B cell (primary cell): ENCODE measurements at places on chromosomes 7 and 10.

DNA sequence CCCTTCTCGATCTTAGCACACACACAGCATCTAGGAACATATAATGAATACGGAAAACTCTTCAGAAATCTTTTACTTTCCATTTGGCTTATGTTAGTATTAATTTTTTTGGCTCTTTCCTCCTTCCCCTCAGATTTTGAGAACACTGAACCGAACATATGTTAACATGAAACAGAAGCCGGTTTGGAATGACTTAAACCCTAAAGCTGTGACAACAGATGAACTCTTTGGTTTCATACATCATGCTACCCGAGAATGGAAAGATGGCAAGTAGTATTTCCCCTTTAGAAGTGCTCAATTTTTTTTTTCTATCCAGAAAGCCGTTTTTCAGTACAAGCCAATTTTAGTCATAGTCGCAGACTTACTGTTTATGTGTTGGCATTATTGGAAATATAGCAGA, 164.7 kb downstream of the DNAH11 start:
- DNase-seq, result no peak

GRCh38 chr7:150994838-150995510, 4.2 kb downstream of the NOS3 start:
- DNase-seq, result peak; percentile 12

DNA sequence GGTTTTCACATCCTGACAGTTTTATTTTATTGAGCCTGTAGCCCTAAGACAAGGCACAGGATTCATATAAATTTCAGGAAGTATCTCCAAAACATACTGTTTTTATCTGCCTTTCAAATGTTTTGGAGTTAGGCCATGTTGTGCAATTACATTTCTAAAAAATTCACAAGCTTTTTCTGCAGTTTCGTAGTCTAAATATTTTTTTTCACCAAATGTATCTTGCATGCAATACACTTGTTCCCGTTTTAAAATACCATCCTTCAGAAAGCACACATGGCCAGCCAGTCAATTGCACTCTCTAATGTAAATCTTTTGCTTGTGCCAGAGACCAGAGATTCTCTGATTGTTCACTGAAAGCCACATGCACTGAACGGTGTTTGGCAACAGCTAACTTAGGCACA, 161.5 kb upstream of the PRKCQ start:
- no peak for DNase-seq

- no peak for DNase-seq
These were observed 154.2 kb downstream of the SEMA3A start for GRCh38 chr7:84040355-84040754.

DNA sequence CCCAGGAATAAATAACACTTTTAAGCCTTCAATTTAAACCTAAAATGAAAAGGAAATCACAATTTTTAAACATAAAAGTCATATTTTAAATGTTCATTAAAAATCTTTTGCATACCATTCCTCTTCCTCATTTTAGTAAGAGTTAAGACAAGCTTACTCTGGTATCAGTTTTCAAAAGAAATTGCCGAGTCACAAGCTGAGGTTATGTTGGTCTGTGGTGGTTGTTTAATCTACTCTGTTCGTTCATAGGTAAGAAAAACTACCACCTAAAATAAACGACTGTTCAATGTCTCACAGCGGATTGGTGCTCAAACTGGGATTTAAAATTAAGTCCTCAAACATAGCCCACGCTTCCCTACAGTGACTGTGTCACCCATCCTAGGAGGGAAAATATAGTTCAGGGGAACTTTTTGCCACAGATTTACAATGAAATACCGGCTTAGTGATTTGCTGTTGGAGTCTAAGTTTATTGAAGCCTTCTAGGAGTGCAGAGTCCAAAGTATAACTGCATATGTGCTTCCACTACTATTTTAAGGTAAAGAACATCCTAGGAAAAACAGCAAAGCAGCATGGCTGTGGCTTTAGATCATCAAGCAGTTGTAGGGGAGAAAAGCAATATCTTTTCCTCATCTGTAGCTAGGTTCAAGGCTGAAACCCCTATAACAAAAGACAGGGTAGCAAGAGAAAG, 61.1 kb downstream of the GNAT3 start:
- no peak for DNase-seq

GRCh38 chr10:9158675-9159074, 1104.2 kb downstream of the GATA3 start:
- no peak for DNase-seq

DNA sequence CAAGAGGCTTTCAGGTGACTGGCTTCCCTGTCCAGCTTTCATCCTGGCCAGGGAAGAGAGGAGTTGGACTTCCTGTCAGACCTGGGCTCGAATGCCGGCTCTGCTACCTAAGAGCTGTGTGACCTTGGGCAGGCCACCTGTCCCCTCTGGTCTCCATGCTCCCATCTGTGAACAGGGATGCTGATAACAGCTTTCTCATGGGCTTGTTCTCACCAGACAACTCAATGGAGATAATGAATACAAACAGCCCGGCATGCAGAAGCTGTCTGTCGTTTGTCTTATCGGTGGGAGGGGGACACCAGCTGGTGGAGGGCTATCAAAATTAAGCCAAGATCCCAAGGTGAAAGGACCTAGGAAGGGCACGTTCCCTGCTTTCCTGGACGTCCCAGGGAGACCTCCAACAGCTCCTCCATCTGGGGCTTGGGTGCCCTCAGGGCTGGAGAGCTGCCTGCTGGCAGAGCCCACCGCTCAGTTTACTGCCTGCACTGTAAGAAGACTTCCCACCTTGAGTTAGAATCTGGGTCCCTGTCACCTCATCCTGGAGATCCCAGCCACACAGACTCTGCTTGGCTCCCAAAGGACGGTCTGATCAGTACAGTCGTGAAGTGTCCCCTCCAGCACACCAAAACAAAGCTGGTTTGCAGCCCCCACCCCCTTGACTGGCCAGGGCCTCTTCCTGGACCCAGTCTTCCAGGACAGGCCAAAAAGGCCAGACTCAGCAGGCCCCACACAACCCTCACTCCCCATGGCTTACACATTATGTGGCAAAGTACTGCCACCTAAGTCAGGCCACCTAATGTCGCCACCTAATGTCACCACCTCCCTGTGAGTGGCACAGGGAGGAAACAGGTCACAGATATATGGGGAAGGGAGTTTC, 40.9 kb downstream of the PPIF start:
- DNase-seq, result no peak

DNA sequence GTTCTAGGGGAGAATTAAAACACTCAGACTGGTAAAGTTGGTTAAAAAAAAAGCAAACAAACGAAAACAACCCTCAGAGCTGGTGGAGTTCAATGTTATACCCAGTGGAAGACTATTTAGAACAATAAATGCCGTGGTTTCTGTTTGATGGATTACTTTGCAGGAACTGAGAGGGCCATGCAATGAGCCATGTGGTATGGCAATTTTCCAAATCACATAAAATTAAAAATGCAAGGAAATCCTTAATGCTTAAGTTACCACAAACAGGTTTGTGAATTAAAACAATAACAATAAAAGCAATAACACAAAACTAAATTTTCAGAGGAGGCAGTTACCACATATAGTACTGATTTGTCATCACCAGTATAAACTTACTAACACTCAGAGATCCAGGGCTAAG, 96.9 kb downstream of the RTKN2 start:
- no peak for DNase-seq

DNA sequence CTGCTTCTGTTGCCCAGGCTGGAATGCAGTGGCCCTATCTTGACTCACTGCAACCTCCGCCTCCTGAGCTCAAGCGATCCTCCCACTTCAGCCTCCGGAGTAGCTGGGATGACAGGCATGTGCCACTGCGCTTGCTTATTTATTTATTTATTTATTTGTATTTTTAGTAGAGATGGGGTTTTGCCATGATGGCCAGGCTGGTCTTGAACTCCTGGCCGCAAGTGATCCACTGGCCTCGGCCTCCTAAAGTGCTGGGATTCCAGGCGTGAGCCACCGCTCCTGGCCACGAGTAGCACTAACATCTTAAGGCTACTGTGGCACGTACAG, 70.9 kb downstream of the CARD11 start:
- DNase-seq, result no peak

DNA sequence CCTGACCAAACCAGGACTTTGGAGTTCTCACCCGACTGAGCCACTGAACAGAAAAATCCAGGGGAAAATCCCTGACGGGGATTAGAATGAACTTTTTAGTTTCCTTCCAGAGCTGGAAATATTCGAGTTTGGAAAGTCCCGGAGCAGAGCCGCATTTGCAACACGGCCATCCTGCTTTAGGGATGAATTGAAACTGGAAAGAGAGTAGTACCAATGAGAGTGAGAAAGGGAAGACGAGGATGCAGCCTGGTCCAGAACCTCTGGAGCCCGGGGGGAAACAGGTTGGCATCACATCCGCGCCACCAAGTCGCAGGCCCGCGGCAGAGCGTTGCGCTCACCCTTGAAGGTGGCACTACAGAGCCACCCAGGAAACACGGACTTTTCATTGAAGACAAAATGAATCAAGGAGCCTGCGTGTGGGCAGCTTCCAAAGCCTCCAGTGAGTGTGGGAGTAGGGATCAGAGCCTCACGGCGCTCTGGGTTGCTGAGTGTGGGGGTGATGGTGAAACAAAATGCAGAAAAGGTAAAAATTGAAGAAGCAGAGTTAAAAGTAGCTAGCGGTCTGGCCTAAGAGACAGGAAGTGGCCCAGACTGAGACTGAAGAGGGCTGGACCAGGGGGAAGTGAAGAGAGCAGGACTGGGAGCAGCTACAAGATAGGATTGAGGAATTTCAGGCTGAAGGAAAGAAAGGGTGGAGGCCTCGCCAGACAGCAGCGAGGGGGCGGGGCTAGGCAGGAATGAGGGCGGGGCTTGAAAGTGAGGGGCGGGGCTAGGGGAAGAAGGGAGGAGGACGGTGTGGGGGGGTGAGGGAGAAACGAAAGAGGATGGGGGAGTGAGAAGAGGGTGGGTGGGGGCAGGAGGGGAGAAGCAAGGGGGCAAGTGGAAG, 1.8 kb downstream of the SMURF1 start:
- peak; percentile 61 for DNase-seq

GRCh38 chr10:125562737-125563136, 120.2 kb downstream of the TEX36 start:
- DNase-seq, result no peak

- DNase-seq, result peak; percentile 36
These were observed 87.0 kb downstream of the TBXAS1 start for GRCh38 chr7:139915864-139916716.

DNA sequence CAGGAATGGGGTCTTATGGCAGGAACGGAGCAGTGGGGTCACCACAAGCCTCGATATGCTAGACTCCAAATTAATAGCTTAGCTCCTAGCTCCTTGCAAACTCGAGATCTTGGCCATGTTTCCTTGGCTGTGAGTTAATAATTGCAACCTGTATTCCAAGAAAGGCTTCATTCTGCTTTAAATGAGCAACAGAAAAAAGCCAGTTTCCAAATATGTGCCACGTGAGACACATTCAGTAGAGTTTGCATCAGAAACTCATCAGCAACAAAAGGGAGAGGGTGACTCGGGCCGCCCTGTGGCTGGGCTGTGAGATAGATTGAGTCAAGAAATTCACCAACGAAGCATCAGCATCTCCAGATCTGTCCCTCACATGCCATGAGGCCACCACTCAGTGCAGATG, 112.0 kb downstream of the NPTX2 start:
- DNase-seq, result no peak

GRCh38 chr7:71286336-71286735, 154.4 kb downstream of the GALNT17 start:
- DNase-seq, result no peak

DNA sequence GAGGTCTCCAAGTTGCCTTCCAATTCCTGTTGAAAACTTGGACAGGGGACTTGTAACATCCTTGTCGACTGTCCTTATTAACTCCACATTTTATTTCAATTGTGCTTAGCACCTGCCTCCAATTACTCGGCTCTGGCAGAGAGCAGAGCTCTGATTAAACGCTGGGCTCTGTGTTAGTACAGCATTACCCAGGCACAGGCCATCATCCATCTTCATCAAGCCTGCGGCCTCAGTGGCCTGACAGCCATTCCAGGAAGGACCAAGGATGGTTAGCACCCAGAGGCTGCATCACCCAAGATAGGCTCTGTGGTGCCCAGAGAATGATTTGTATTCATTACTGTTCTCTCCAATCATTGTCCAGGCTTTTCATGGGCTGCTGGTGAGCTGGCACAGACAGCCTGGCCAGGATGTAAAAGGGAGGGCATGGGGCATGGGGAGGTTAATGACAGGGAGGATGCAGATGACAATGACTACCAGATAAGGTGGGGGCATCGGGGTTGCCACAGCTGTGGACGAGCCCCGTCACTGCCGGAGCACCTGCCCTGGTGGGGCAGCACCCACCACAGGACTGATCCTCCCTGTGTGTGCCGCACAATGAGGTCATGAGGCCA, 123.3 kb downstream of the PTPN20 start:
- no peak for DNase-seq

GRCh38 chr7:129896568-129897382, 56.0 kb downstream of the UBE2H start:
- DNase-seq, result no peak

- no peak for DNase-seq
These were observed 19.7 kb downstream of the MBL2 start for GRCh38 chr10:52752801-52753445.

DNA sequence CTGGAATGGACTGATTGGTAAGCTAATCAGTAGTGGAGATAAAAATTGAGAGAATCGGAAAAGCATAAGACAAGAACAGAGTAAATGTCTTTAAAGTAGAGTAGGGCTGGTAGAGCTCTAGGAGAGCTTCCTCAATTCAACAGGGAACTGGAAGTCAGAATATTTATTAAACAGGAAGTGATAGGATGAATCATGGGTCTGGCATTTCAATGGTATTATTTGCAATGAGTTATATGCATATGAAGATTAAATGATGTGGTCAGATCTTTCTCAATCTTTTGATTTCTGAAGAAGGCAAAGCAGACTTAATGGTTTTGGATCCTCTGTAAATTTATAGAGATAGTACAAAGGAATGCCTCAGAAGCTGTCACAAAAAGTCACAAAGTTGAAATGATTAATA, 349.0 kb downstream of the HPSE2 start:
- no peak for DNase-seq

- no peak for DNase-seq
These were observed 28.1 kb upstream of the ELN start for GRCh38 chr7:73999664-74000435.

- no peak for DNase-seq
These were observed 67.9 kb downstream of the DAGLB start for GRCh38 chr7:6379886-6380285.

DNA sequence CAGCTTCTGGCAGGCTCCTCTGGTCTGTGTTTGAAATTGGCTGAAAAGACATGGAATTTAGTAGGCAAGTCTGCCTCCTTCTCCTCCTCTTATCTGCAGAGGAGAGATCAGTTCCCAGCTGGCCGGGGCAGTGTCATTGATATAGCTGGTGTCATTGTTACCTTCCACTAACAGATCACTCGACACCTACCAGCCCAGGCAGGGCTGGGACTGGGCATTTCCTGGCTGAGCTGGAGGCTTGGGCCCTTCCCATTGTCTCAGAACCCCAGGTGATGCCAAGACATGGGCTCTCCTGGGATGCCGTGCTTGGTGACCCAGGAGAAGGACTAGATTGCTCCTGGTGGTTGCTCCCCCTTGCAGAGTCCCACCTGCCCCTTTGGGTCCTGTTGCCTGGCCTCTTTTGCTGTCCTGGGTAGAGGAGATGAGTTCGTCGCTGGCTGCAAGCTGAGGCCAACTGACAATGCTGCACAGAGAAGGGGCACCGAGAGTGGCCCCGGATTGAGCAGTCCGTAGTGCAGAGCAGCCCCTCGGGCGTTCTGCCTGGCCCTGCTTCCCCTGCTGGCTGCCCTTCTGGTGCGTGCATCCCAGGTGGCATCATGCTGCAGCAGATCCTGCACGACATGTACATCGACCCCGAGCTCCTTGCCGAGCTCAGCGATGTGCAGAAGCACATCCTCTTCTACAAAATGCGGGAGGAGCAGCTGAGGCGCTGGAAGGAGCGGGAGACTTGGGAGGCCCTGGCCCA, at the start of gene SH2D4B:
TSS of gene SH2D4B (plus strand) at position 167 of the 745 bp plus-strand sequence. CDS start at position 597, 430 bp downstream.
- DNase-seq, result peak; percentile 15
